ENCODE measurements at places on chromosomes 1 and 21.
A peak's percentile ranks its signal among the peaks of the same experiment; 100 is the strongest.

GRCh38 chr1:30195424-30196134, 527.8 kb downstream of the MATN1 start:
- DNase-seq, result no peak

DNA sequence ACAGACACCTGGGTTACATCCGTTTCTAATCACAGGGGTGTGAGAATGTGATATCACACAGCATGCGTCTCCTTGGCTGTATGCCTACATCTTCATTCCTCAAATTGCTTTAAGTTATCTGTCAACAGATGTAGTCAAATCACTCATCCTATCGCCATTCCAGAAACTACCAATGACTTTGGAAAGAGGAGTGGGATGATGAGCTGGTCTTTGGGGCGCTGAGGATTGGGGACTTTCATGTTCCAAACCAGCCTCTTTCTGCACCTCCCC, 104.8 kb downstream of the NAV1 start:
- DNase-seq, result no peak

GRCh38 chr1:108831225-108831624, 25.7 kb downstream of the AKNAD1 start:
- peak; percentile 89 for DNase-seq

GRCh38 chr1:39410915-39411436, 80.5 kb upstream of the BMP8A start:
- DNase-seq, result peak; percentile 94

DNA sequence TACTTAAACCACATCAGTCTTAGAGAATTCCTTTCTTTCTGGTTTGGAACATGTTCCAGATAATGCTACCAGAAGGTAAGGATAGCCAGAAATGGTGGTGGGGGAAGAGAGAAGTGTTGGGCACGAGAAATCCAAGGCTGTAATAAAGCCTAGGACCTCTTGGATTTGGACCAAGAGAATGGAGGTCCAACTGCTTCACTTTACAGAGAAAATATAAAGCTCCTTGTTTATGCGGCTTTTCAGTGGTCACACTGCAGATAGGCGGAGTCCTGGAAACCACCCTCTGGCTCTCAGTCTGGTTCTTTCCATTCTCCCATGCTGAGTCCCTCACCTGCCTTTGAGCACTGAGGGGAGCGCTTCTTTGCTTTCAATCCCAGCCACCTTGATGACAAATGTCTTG, 87.8 kb downstream of the ADCY10 start:
- no peak for DNase-seq

DNA sequence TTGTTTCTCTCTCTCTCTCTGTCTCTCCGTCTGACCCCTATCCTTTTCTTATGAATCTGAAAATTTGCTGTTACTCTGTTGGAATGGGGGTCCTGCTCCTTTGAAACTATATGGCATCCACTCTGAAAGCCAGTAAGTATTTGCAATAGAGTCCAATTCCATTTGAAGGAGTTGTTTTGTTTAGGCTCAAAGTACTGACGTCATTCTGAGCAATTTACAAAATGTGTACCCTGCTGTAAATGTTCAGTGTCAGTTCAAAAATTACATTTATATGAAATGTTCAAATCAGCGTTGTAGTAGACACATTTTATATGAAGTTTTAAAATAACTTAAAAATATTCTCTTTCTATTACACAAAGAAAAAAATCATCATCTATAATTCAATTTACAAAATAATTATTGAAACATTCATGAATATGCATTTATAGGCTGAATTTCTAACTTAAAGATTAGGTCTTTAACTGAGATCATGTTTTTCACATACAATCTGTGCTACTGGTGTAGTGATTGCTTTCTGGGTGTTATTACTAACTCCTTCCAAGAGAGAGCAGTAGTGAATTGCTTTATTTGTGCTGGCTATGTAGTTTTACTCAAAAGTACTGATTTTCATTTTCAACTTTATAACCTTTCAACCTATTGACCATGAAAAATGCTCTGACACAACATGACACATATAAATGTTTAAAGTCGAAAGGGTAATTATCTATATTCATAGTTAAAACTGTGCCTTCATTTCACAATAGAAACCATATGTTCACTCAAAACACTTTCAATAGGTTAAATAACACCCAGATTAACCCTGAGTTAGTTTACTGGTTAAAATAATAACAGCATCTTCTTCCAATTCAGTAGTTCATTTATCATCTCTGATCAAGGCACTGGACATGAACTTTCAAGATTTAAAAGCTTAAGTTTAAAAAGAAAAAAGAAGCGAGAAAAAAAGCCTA, 253.1 kb upstream of the ADGRL4 start:
- peak; percentile 59 for DNase-seq
